ENCODE measurements at places on chromosomes 5 and 9.

DNA sequence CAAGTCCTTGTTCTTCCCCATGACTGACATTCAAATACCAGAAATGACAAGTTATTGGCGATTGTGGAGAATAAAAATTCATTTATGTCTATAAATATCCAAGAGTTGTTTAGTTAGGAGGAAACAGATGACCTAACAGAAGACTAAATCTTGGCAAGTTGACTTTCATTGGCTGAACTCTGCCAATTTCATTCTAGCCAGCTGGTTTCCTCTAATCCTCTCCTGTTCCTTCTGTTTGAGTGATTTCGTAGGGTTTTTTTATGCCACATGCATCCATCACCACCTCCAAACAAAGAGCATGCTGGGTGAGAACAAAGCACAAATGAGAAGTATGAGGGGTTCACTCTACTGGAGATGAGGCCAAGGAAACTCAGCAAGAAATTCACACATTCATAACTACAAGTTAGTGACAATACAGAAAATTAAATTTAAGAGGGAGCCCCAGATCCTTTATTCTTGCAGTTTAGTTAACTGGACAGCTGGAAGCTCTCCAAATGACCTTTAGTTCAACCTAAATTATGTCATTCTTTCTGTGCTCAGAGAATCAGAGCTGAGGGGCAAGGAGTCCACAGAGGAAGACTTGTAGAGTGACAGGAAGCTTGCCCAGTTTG, 932.0 kb downstream of the TLE4 start:
- DNase-seq: no peak

GRCh38 chr9:3014178-3014577, 170.3 kb upstream of the PUM3 start:
- no peak for DNase-seq

DNA sequence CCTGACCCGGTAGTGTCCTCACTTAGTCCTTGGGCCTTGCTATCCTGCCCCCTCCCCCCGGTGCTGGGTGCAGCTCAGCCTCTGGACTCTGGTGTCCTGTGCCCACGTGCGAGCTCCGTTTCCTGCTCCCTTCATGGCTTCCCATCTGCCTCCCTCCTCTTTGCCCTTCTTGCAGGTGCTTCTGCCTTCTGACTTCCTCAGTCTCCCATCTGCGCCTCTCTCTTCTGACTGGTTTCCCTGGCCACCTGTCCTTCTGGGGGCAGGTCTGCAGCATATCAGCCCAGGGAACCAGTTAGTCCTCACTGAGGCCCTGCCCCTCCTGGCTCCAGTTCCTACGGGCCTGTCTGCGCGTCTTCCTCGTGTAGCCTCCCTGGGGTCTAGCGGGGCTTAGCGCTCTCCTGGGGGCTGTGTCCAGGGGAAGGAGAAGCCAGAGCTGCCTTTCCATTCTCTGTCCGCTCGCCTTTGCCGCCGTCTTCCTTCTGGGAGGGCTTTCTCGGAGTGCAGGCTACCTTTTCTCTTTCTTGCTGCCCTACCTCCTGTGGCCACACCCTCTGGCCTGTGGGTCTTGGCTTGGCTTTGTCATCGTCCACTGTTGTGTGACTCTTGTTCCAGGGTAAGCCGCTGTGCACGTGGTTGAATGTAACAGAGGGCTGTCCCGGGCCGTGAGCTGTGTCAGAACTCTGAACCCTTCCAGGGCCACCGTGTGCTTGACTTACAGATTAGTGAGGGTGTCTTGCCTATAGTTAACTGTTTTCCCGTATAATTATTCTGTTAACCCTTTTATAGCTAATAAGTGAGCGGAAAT, 51.8 kb downstream of the EHMT1 start:
- DNase-seq: no peak

DNA sequence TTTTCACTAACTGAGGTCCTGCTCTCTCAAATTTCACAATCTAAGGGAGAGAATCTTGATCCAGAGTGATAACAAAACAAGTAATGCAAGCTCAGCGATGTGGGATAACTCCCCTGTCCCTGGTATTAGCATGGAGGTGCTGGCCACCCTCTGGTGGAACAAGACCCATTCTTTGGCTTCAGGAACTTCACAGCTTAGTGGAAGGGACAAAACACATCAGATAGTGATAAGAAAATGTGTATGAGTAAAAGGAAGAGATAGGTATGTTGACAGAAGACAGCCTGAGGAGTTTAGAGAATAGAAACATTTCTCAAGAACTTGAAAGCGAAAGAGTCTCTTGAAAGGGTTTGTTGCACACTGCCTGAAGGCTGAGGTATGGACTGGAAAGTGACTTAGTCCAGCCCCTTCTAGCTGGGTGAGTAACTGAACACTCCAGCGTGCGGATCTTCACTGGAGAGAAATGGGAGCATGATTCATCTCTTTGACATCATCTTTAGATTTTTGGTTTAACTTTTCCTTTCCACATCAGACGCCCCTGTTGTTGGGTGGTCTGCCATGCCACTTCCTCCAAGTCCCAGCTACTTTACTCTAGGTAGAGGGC, 25.4 kb upstream of the ZSWIM6 start:
- peak; percentile 69 for DNase-seq

DNA sequence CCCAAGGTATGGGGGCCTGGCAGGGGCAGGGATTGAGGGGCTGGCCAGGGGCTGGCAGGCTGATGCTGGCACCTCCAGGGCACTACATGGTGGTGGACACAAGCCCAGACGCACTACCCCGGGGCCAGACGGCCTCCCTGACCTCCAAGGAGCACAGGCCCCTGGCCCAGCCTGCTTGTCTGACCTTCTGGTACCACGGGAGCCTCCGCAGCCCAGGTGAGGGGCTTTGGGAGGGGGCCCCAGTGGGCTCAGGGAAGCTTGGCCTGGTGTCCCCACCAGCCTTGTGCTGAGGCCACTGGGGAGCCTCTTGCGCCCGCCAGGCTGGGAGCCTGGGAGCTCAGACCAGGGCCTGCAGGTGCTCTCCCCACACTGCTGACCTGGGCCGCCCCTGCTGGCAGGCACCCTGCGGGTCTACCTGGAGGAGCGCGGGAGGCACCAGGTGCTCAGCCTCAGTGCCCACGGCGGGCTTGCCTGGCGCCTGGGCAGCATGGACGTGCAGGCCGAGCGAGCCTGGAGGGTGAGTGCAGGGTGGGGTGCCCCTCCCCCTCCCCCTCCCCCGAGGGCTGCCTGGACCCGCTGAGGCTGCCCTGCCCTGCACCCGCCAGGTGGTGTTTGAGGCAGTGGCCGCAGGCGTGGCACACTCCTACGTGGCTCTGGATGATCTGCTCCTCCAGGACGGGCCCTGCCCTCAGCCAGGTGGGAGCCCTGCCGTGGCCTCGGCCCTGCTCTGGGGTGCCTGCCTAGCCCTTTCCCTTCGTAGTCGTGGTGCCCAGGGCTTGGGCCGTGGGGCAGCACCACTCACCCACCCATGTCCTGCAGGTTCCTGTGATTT, 5.7 kb downstream of the MAMDC4 start:
- no peak for DNase-seq

DNA sequence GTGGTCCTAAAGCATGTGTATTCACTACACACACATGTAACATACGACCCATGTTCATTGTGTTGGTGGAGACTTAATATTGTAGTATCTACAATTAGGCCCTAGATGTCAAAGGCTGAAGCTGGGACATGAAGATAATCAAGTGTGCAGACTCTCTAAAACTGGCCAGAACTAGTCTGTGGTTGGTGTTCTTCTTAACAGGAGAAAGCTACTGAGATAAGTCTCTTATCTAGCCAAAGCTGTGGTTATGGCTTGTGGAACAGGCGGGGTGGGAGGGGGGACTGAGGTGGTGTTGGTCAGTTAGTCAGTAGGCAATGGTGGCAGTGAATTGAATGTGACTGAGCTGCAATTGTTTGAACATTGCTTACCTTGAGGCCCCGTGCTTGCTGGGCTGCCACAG, 112.7 kb upstream of the SLC24A2 start:
- DNase-seq: no peak

- no peak for DNase-seq
Measured at GRCh38 chr9:90702441-90702955, 59.9 kb upstream of the DIRAS2 start.

- DNase-seq: no peak
Measured at GRCh38 chr9:6214903-6215302, 704 bp upstream of the IL33 start.

DNA sequence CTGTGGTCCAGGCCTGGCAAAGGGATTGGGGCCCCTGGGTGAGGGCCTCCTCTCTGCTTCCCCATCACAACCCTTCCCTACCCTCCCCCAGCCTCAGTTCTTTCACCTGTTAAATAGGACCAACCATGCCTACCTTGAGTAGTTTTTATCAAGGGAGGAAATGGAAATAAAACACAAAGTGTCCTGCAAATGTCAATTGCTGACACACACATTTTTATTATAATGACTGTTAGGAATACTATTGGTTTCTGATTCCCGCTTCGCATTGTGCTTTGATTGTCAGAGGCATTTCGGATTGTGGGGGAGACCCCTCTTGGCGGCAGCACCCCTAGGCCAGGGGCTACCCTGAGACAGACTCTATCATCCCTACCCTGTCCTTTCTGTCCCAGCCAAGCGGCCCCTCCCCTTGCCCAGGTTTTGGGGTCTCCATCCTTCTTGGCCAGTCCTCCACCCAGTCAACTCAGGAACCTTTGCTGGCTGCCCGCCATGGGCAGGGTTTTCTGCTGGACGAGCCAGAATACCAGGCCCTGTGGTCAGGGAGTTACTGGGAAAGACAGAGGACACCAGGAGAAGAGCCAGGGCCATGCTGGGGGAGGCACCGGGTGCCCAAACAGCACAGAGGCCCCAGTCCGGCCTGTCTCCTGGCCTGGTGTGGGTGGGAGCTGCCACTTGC, 18.4 kb upstream of the TTLL11 start:
- DNase-seq: no peak

GRCh38 chr5:145543968-145544367, 291.2 kb downstream of the PRELID2 start:
- DNase-seq: no peak

DNA sequence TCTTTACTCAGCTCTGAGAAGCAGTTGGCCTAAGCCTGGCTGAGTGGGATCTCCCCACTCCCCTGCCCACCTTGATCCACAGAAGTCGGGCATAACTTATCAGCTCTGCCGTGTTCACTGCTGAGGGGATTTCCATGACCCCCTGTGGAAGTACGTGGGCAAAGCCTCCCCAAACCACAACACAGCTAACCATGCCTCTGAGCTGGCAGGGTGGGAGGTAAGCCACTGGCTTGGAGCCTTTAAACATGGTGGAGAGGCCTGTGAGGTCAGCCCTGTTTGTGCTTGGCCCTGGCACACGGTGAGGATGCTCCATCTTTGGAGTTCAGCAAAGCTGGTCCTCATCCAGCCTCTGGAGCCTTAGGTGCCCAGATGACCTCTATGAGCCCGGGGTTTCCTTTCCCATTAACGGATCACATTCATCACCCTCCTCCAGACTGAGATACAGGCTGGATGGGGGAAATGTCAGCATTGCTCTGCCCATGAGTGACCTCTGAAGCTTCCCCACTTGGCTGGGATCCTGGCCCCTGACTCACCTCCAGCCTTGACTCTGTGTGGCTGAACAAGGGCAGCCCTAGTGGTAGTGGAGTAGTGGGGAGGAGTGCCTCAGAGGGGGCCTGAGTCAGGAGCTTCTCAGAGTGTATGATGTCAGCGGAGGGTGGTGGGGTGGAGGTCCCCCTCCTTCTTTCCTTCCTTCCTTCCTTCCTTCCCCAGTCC, 6.2 kb downstream of the PDLIM4 start:
- peak; percentile 91 for DNase-seq

DNA sequence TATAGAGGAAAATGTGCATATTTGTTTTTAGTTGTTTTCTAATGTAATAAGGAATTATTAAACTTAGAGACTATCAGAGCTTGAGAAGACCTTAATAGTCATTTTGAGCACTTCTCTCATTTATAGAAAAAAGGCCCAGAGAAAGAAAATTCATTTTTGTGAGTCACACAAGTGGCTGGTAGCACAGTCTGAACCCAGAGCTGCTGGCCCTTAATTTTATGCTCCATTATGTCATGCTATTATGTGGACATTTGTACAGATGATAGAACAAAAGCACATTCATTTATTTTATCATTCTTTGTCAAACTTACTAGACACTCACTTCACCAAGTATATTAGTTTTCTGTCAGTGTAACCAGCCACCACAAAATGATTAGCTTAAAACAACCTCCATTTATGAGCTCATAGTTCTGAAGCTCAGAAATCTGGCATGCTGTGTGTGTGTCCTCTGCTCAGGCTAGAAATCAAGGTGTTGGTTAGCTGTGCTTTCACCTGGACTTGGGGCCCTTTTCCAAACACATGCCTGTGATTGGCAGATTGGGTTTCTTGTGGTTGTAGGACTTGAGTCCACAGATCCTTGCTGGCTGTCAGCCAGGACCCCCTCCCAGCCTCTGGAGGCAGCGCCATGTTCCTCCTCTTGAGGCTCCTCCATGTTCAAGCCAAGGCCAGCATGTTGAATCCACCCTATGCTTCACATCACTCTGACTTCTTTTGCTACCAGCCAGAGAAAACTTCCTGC, 188.9 kb downstream of the ARHGAP26 start:
- no peak for DNase-seq

GRCh38 chr5:178895615-178896571, at the start of gene ZFP2:
TSS of gene ZFP2 (plus strand) at chr5:178895913. CDS start at chr5:178931314, 35,401 bp downstream.
- no peak for DNase-seq

DNA sequence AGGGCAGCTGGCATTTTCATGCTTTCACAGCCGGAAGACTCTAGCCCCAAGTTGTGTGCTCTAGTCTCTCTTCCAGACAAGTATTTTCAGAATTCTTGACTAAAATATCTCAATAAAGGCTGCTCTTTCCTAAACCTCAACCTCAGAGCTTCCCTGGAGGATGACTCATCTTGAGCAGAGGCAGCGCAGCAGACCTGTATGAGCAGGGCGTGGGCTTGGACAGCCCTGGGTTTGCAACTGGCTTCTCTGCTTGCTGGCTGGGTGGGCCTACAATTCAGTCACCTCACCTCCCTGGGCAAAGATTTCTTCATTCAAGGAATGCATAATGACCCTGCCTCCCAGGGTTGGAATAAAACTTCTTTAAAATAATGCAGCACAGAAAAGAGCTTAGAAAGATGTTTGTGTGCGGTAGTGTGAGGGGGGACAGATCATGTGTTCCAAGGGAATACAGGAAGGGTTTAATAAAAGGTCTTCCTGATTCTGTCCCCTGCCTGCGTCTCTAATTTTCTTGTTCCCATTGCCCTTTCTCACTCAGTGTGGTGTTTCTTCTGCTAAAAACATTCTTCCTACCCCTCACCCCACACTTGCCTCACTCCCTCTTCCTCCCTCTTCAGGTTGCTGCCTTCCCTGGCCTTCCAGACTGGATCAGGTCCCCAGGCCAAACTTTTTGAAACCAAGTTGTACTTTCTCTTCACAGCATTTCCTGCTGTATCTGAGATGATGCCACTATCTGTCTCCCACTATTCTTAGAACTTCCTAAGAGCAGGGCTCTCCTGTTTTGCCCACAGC, 39.4 kb upstream of the MAP1B start:
- DNase-seq: no peak

- no peak for DNase-seq
Measured at GRCh38 chr9:116703634-116704033, 16.5 kb downstream of the TRIM32 start.

- DNase-seq: no peak
Measured at GRCh38 chr5:108143581-108143980, 238.3 kb downstream of the FBXL17 start.

DNA sequence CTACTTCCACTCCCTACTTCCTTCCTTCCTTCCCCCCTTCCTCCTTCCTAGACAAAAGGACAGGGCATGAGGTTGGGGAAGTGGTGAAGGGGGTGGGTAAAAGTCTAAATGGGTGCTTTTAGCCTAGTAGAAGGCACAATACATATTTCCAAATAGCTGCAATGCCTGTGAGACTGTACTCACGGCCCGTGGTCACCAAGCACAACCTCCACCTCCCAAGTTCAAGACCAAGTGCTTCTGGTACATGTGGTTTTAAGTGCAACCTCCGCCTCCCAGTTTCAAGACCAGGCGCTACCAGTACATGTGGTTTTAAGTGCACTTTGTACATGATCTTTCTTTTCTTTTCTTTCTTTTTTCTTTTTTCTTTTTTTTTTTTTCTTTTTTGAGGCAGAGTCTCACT, 14.5 kb upstream of the NTNG2 start:
- DNase-seq: no peak
